ENCODE measurements at places on chromosomes 3 and 15.

- H3K27me3 ChIP-seq: no peaks in the 10 kb centered on the region
- no peaks in the 10 kb centered on the region for H3K4me1 ChIP-seq
- H3K36me3 ChIP-seq: no peaks in the 10 kb centered on the region
- DNase-seq: no peak
These were observed 7.0 kb upstream of the TMEM62 start for GRCh38 chr15:43126356-43126755.

DNA sequence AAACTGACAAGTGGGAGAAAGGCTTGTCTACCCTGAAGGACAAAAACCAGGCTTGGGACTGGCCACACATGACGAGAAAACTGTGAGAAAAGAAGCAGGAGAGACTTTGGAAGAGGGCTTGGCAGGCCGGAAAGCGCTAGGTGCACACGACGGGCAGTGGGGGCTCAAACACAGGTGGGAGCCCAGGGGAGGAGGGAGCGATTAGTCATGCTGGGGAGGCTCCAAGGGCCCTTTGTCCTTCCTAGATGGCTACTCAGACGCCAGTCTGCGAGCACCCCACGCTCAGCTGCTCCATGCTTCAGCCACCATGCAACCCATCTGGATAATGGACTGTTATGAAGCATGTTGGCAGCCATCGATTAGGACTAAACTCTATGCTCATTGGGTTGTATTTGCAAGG, 17.1 kb downstream of the LIPC start:
- DNase-seq: no peak
- no peak overlapping the region for H3K4me3 ChIP-seq
- H3K4me1 ChIP-seq: no peaks in the 10 kb centered on the region
- H3K27ac ChIP-seq: no peak overlapping the region
- no peaks in the 10 kb centered on the region for H3K27me3 ChIP-seq

GRCh38 chr15:74627766-74628165, 12.1 kb downstream of the CLK3 start:
- H3K27me3 ChIP-seq: no peaks in the 10 kb centered on the region
- H3K4me3 ChIP-seq: no peak overlapping the region

GRCh38 chr15:51770902-51771301, 19.5 kb downstream of the TMOD2 start:
- no peaks in the 10 kb centered on the region for H3K27me3 ChIP-seq
- H3K27ac ChIP-seq: no peak overlapping the region
- no peak for DNase-seq
- no peak overlapping the region for H3K4me3 ChIP-seq
- H3K4me1 ChIP-seq: no peaks in the 10 kb centered on the region
- H3K36me3 ChIP-seq: no peaks in the 10 kb centered on the region

- H3K4me1 ChIP-seq: no peaks in the 10 kb centered on the region
- no peak overlapping the region for H3K4me3 ChIP-seq
- no peaks in the 10 kb centered on the region for H3K36me3 ChIP-seq
- no peaks in the 10 kb centered on the region for H3K27me3 ChIP-seq
- H3K27ac ChIP-seq: no peak overlapping the region
- no peak for DNase-seq
These were observed 244.0 kb upstream of the TPM1 start for GRCh38 chr15:62798536-62798935.

DNA sequence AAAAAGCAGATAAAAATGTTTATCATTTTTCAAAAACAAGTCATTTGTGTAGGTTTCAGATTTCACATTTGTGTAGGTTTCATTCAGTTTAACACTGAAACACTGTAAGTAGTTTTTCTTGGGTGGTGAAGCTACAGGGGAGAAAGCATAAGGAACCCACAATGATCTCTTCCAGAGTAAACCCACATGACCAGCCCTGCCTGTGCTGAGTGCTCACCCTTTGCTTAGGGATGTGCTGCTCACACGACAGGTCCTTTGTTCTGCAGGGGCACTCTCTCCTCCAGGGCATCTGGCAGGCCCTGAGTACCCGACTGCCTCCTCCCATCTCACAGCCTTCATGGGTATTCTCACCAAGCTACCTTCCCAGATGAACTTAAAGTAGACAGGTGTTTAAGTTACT, 28.9 kb downstream of the ZXDC start:
- H3K4me1 ChIP-seq: no peaks in the 10 kb centered on the region
- H3K27ac ChIP-seq: no peak overlapping the region
- no peak overlapping the region for H3K4me3 ChIP-seq
- peaks cover 7% of the 10 kb centered on the region for H3K36me3 ChIP-seq
- no peaks in the 10 kb centered on the region for H3K27me3 ChIP-seq

- no peaks in the 10 kb centered on the region for H3K4me1 ChIP-seq
- H3K27ac ChIP-seq: no peak overlapping the region
- DNase-seq: no peak
- no peaks in the 10 kb centered on the region for H3K36me3 ChIP-seq
- no peak overlapping the region for H3K4me3 ChIP-seq
- no peaks in the 10 kb centered on the region for H3K27me3 ChIP-seq
These were observed 47.5 kb downstream of the CHL1 start for GRCh38 chr3:244041-244440.

- H3K27me3 ChIP-seq: no peaks in the 10 kb centered on the region
- no peaks in the 10 kb centered on the region for H3K4me1 ChIP-seq
- H3K36me3 ChIP-seq: no peaks in the 10 kb centered on the region
- H3K27ac ChIP-seq: no peak overlapping the region
- H3K4me3 ChIP-seq: no peak overlapping the region
These were observed 54.9 kb downstream of the SPSB4 start for GRCh38 chr3:141105828-141106628.

GRCh38 chr3:47315069-47315647, 32.4 kb downstream of the KLHL18 start:
- H3K4me3 ChIP-seq: no peak overlapping the region
- no peaks in the 10 kb centered on the region for H3K27me3 ChIP-seq
- H3K4me1 ChIP-seq: no peaks in the 10 kb centered on the region
- no peak for DNase-seq
- H3K36me3 ChIP-seq: no peaks in the 10 kb centered on the region

- H3K4me1 ChIP-seq: no peaks in the 10 kb centered on the region
- no peak for DNase-seq
- peak overlapping the region; percentile 99 for H3K27ac ChIP-seq
- H3K36me3 ChIP-seq: no peaks in the 10 kb centered on the region
- H3K4me3 ChIP-seq: peak overlapping the region; percentile 94
These were observed 986 bp downstream of the KPNA4 start for GRCh38 chr3:160564258-160564911.

DNA sequence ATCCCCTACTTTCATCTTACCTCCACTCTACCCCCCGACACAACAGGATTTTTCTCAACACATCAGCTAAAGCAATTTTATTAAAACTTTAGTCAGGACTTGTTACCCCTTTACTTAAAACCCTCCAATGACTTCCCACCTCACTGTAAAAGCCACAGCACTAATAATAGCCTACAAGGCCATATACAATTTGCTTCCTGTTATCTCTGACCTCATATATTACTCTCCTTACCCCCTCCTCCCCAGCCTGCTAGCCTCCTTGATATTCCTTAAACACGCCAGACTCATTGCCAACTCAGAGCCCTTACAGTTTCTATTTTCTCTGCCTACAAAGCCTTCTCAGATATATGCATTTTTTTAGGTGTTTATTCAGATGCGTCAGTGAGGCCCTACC, 54.4 kb downstream of the DCUN1D1 start:
- no peak overlapping the region for H3K4me3 ChIP-seq
- no peaks in the 10 kb centered on the region for H3K4me1 ChIP-seq
- H3K27me3 ChIP-seq: no peaks in the 10 kb centered on the region
- H3K27ac ChIP-seq: no peak overlapping the region
- H3K36me3 ChIP-seq: no peaks in the 10 kb centered on the region

- no peaks in the 10 kb centered on the region for H3K27me3 ChIP-seq
- H3K4me1 ChIP-seq: no peaks in the 10 kb centered on the region
- H3K4me3 ChIP-seq: no peak overlapping the region
- H3K36me3 ChIP-seq: peaks cover 7% of the 10 kb centered on the region
These were observed 43.2 kb downstream of the NBEAL2 start for GRCh38 chr3:47022641-47023071.

DNA sequence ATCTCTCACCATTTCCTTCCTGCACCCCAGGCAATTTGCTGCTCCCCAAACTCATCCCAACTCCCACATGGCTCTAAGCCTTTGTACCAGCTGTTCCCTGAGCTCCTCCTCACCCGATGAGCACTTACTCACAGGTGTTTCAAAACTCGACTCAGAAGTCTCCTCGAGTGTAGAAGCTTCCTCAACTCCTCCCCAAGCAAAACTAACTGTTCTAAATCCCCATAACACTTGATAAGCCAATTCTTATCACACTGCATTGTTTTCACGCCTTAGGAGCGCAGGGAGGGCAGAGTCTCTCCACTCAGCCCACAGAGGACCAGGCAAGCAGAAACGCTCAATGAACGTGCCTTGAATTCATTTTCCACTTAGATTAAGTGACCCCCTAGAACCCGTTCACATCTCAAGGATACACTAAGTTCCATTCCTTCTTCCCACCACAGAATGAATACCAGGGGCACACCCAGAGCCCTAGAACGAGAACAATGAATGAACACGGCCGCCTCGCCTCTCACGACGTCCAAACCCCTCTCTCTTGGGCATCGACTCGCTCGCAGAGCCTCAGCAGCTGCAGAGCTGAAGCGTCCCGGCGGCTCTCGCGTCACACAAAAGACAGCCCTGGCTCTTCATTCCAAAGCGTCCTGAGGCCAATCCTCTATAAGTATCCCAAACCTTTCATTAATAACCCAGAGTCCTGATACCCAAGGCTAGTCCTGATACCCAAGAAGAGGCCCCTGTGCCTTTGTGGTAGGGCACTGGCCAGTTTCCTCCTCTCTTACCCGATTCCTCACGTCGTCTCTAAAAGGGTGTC, 1.1 kb downstream of the RAF1 start:
- DNase-seq: no peak
- peaks cover 13% of the 10 kb centered on the region for H3K4me1 ChIP-seq
- H3K4me3 ChIP-seq: peak overlapping the region; percentile 97
- H3K36me3 ChIP-seq: no peaks in the 10 kb centered on the region
- H3K27me3 ChIP-seq: no peaks in the 10 kb centered on the region

DNA sequence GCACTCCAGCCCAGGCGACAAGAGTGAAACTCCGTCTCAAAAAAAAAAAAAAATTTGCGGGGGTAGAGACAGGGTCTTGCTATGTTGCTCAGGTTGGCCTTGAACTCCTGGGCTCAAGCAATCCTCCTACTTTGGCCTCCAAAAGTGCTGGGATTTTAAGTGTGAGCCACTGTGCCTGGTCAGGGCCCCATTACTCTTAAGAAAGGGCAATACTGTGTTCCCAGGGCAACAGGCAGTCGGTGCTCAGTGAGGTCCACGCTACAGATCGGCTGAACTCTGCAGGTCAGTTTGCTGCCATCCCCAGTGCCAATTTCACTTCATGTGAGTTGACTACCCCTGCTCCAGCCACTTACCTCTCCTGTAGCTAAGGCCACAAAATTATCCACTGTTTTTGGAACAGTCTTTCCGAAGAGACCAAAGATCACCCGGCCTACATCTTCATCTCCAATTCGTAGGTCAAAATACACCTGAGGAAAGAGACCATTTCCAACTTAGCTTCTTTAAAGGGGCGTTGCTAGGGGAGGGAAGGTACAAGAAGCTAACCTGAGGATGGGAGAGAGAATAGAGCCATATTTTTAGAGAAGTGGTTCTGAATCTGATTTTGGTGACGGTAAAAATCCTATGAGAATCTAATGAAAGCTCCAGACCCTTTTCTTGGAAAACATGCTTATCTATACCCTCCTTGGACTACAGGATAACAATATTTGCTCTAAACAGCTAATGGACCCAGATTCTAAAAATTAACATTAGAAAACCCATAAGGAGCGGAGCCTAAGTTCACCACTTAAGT, 939 bp downstream of the PPIB start:
- H3K27ac ChIP-seq: peak overlapping the region; percentile 76
- H3K4me1 ChIP-seq: peaks cover 27% of the 10 kb centered on the region
- peak overlapping the region; percentile 67 for H3K4me3 ChIP-seq
- H3K27me3 ChIP-seq: no peaks in the 10 kb centered on the region

DNA sequence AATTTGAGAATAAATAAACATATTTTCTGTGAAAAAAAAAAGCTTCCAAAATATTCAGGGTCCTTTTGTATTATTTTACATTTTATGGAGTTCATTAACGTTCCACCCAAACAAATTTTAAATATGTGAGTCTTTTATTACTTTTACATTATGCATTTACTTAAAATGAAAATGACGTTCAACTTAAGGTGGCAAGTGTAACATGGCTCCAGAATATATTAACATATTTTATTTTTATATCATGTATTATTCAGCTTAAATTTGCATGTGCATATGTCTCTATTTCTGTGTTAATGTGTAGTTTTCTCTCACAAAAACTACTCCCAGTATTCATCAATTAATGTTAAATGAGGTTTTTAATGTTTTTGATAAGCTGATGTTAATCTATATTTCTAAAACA, 243.6 kb upstream of the CNTN3 start:
- no peaks in the 10 kb centered on the region for H3K27me3 ChIP-seq
- H3K27ac ChIP-seq: no peak overlapping the region
- no peaks in the 10 kb centered on the region for H3K36me3 ChIP-seq
- H3K4me3 ChIP-seq: no peak overlapping the region

GRCh38 chr15:46525984-46526725, 891.3 kb downstream of the SQOR start:
- no peak overlapping the region for H3K4me3 ChIP-seq
- DNase-seq: no peak
- H3K27me3 ChIP-seq: no peaks in the 10 kb centered on the region
- no peaks in the 10 kb centered on the region for H3K4me1 ChIP-seq
- no peak overlapping the region for H3K27ac ChIP-seq

- no peak overlapping the region for H3K4me3 ChIP-seq
- H3K27ac ChIP-seq: no peak overlapping the region
- H3K4me1 ChIP-seq: no peaks in the 10 kb centered on the region
These were observed 88.4 kb downstream of the RAP2B start for GRCh38 chr3:153250446-153250845.

GRCh38 chr3:13075986-13076654, 2.9 kb upstream of the IQSEC1 start:
- no peak for DNase-seq
- no peak overlapping the region for H3K4me3 ChIP-seq
- H3K36me3 ChIP-seq: no peaks in the 10 kb centered on the region
- no peak overlapping the region for H3K27ac ChIP-seq
- peaks cover 6% of the 10 kb centered on the region for H3K27me3 ChIP-seq

- no peak for DNase-seq
- no peaks in the 10 kb centered on the region for H3K4me1 ChIP-seq
- H3K4me3 ChIP-seq: no peak overlapping the region
These were observed 37.2 kb downstream of the CCK start for GRCh38 chr3:42228796-42229195.

DNA sequence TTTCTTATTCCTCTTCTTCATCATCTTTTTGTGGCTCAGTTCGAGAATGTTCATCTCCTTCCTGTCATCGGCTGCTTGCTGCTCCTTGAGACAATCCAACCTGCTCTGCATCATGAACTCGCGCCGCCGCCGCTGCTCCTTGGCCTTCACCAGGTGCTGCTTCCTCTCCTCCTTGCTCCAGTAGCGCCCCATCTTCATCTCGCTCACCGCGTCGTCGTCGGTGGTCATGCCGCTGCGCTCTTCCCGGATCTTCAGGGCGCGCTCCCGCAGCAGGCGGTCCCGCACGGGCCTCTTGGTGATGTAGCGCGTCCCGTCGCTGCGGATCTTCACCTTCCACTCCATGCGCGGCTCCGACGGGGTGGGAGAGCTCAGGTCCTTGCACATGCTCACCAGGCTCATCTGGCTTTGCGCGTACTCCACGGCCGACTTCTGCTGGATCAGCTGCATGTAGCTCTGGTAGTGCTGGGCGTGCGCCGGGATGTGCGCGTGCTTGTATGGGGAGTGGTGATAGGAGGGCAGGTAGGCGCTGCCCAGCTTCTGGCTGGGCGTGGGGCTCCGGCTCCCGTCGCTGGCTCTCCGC, 241.2 kb downstream of the PDZRN3 start:
- no peaks in the 10 kb centered on the region for H3K4me1 ChIP-seq
- DNase-seq: no peak
- no peaks in the 10 kb centered on the region for H3K36me3 ChIP-seq
- H3K27me3 ChIP-seq: no peaks in the 10 kb centered on the region
- no peak overlapping the region for H3K27ac ChIP-seq

All from breast epithelium (tissue), 4 donors.